Mucosa of descending colon (tissue), 3 donors: ENCODE measurements at places on chromosomes 1 and 21. TPM values are rescaled to one million over a fixed set of nuclear protein-coding genes. Genes with fewer than 3 reads are reported as not detected.

WDR64 gene
- not detected for total RNA-seq

GRCh38 chr1:6272868-6273267 is 12.0 kb upstream of the GPR153 start:
- DNase-seq: no peak

KRTAP11-1 gene
- total RNA-seq: not detected

DNA sequence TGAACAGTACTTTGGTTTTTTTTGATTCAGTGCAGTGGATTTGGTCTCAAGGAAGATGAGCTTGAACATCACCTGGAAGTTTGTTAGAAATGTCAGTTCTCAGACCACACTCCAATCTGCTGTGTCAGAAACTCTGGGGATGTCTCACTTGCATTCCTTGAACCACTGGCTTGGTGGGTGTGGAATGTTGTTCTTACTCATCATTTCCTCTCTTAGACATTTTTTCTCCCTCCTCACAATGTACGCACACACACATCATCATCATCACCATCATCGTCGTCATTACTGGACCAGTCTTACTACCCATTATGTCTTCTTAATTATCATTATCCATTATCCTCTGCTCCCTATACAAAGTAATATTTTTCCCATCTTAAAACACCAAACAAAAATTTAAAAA is 91.9 kb upstream of the KCNK2 start:
- no peak for DNase-seq

RGS13 gene
- 1.3 TPM for total RNA-seq

GRCh38 chr1:45677751-45678245 is 8.5 kb downstream of the GPBP1L1 start:
- DNase-seq: no peak

IER5 gene
- 16.7 TPM for total RNA-seq

DNA sequence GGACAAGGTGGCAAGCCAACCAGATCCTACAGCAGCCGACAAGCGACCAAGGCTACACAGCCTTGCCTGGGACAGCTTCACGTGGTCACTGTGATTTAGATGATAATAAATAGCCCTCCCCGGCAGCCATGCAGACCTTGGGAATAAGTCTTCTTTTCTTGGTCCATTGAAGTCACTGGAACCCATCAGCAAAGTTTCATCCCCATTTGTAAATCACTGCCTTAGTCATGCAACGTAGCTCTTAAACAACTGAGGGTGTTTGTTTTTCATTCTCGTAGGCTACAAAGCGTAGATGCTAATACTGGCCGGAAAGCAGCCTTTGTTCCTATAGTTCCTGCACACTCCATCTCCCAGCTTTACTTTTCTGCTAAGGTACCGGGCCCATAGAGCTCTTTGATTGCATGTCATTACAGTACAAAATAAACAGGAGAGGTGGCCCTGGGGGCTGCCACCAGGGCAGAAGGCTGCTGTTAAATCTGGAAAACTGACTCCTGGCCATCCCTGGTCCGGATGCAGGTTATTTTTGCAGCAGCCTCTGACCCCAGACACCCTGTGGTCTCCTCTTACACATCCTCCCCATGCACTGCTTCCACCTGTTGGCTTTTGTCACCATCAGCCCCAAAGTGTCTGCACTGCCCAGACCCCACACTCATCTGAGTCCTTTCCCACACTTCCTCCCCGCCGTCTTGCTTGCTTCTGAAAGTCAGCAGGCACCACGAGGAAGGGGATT is 105.5 kb downstream of the TOMM20 start:
- DNase-seq: no peak

PPIAL4G gene
- 0.19 TPM for total RNA-seq

DNA sequence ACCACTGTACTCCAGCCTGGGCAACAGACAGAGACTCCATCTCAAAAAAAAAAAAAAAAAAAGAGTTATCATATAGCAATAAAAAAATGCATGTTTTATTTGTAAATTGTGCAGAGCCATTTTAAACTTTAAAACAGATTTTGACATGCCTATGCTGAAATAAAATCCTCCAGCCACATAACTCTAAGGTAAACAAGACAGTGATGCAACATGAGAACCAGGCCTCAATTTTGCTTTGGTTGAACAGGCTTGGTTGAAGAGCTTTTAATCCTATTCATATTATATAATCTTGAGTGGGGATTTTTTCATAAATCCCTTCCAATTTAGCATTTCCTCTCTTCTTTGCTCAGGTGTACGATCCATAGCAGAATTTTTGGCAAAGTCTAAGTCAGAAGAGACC is 26.1 kb downstream of the ARMH1 start:
- no peak for DNase-seq

DNA sequence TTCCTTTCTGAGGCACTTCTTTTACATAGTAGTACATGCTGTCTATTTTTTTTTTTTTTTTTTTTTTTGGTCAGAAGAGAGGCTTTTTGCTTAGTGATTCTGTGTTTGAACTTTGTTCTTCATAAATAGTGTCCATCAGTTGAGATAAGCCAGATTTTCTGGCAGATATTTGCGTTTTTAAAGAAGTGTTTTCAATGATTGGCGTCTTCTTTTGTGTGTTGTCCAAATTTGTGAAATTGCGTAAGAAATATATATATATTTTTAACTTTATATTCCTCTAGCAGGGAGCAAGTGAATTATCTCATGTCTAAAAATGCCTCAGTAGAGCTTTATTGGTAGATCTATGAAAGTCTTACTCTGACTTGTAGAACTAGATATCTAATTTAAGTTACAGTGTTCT is 28.3 kb downstream of the NEK7 start:
- DNase-seq: no peak

DNA sequence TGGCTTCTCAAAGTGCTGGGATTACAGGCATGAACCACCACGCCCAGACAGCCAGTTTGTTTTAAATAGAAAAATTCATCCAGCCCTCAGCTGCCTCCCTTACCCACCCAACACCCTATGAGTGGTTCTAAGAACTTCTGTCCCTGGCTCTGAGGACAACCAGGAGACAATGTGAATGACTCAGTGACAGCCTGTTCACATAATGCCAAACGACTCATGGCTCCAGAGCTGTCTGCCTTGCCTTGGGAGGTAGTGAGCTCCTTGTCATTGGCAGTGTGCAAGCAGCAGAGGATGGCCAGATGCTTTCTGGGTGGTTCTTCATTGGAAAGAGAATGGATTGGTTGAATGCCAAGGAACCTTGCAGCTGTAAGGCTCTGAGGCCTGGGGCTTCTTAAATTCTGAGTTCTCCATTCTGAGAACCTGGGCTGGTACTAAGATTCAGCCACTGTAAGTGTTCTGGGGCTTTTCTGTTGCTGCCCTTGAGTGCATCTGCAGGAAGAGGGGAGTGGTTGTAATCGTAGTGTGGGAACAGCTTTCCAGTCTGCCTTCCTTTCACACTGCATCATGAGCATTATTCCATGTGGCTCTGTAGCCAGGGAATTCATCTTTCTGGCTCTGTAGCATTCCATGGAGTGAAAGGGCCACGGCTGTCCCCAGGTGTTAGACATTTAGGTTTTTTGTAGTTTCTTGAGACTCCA is 5.8 kb downstream of the SERINC2 start:
- DNase-seq: no peak

- DNase-seq: no peak
These were observed 107.0 kb downstream of the ZC3H11B start for GRCh38 chr1:219505886-219506285.

AKNAD1 gene
- total RNA-seq: not detected

CASQ2 gene
- total RNA-seq: 2.1 TPM

DNA sequence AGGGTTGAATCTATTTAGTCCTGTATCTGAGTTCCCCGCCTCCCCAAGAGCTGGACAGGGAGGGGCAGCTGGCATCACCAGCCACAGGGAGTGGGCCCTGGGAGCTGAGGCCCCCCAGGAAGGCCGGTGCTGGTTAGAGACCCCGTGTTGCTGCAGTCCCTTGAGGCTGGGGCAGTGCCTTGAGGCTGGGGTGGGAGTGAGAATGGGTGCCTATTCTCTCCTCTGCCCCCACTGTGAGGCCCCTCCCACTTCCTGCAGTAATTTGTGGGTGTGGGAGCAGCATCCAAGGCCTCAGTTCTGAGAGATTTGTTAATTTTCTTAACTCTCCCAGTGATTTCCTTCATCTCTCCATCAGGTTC is 2.5 kb upstream of the TRAPPC3 start:
- DNase-seq: peak; percentile 72

- DNase-seq: no peak
These were observed 50.8 kb downstream of the RHBG start for GRCh38 chr1:156419854-156420204.

- no peak for DNase-seq
These were observed 33.5 kb upstream of the CLDN14 start for GRCh38 chr21:36513430-36513829.

- DNase-seq: no peak
These were observed 93.1 kb upstream of the HAO2 start for GRCh38 chr1:119275145-119276134.

DNA sequence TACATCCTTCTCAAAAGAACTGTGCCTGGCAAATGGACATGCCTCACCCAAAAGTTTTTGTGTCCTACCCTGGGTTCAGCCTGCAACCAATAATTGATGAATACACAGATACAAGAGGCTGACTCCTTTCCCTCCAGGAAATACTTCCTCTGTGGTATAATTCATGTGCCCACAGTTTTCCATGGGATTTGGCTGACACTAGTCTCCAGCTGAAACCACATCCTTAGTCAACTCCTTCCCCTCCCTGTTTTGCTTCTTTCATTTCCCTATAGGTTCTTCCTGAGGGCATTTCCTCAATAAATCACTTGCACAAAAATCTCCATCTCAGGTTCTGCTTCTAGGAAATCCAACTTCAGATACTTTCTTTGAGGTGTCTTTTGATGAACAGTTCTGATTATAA is 436.6 kb upstream of the C1orf87 start:
- DNase-seq: no peak

TMEM269 gene
- not detected for total RNA-seq

GRCh38 chr1:208767816-208768215 is 523.6 kb upstream of the PLXNA2 start:
- DNase-seq: no peak

PLA2G4A gene
- total RNA-seq: 6.9 TPM

- no peak for DNase-seq
These were observed 11.7 kb upstream of the FUCA1 start for GRCh38 chr1:23879809-23880208.

TMCC2 gene
- 5.1 TPM for total RNA-seq

SLC1A7 gene
- total RNA-seq: 0.93 TPM

GRCh38 chr1:234926559-234927311 is 201.9 kb downstream of the TOMM20 start:
- no peak for DNase-seq

GRCh38 chr1:172448995-172449584 is 5.2 kb upstream of the PIGC start:
- no peak for DNase-seq

- DNase-seq: no peak
These were observed 722 bp downstream of the LZIC start for GRCh38 chr1:9942399-9942938.

DCDC2B gene
- total RNA-seq: not detected

PTPRC gene
- 29.4 TPM for total RNA-seq

DNA sequence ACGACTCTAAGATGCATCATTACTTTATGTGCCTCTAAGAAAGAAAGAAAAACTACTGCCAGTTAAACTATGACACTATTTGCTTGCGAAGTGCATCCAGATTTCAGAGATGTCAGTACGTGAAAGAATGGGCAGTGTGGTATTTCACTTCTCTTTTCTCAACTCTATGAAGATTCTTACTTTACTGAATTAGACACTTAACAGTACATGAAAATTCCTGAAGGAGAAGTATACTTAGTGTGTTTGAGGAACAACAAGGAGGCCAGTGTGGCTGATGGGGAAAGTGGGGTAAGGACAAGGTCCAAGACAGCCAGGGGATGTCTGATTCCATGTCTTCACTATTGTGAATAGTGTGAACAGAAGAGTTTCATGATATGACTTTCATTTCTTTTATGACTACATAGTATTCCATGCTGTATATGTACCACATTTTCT is 53.9 kb upstream of the HSD17B7 start:
- DNase-seq: no peak

- DNase-seq: peak; percentile 37
These were observed 720 bp downstream of the PSMB2 start for GRCh38 chr1:35640380-35641232.

DNA sequence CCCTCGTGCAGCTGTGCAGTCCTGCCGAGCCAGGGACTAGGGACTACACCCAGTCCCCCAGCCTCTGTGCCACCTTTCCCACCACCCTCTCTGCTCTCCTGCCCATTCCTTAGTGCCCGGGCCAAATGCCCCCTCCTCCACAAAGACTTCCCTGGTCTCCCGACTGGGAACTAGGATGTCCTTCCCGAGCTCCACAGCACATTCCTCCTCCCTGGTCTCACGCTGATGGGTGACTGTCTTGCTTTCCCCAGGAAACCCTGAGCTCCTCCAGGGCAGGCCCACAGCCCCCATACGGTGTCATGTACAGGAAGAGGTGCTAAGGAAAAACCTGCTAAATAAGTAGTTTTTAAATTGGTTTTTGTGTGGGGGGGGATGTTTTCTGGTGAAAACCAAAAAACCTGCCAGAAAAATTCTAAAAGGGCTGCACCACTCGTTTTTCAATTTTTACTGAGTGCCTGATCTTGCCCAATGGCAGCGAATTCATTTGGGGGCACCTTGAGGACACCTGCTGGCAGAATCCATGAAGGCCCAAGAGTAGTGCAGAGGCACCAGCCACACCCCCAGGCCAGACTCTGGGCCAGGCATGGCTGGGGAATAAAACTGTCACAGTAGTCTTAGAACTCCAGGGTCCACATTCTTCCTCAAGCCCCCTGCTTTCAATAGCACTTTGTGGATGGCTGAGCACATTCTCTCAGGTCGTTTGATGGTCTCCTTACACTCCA is 50.4 kb downstream of the GLIS1 start:
- no peak for DNase-seq

SLC9C2 gene
- not detected for total RNA-seq

DNA sequence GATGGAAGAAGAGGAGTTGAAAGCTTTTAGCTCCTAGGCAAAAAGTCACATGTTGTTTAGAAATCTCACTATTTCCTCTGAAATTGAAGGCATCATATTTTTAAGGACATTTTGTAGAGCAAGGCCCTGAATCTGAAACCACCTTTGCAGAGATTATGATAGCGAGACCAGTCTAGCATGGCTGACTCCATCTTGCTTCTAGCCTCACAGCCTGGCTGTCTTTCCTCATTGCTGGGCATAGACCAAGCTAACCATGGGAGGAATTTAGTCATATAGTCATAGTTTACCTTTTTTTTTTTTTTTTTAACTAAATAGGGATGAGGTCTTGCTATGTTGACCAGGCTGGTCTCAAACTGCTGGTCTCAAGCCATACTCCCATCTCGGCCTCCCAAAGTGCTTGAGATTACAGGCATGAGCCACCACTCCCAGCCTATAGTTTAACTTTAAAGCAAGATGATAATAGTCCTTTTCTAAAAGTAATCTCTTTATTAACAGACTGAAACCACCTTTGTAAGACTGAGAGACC is 42.2 kb upstream of the ZNF326 start:
- DNase-seq: no peak

GRCh38 chr1:43038232-43038935 is 79.7 kb upstream of the SLC2A1 start:
- DNase-seq: no peak
